Karpas-422 (cell line): ENCODE measurements at places on chromosomes 2 and 18. TPM values are rescaled to one million over a fixed set of nuclear protein-coding genes. Genes with fewer than 3 reads are reported as not detected.

Gene IHH
- not detected in 2 replicates for total RNA-seq

DNA sequence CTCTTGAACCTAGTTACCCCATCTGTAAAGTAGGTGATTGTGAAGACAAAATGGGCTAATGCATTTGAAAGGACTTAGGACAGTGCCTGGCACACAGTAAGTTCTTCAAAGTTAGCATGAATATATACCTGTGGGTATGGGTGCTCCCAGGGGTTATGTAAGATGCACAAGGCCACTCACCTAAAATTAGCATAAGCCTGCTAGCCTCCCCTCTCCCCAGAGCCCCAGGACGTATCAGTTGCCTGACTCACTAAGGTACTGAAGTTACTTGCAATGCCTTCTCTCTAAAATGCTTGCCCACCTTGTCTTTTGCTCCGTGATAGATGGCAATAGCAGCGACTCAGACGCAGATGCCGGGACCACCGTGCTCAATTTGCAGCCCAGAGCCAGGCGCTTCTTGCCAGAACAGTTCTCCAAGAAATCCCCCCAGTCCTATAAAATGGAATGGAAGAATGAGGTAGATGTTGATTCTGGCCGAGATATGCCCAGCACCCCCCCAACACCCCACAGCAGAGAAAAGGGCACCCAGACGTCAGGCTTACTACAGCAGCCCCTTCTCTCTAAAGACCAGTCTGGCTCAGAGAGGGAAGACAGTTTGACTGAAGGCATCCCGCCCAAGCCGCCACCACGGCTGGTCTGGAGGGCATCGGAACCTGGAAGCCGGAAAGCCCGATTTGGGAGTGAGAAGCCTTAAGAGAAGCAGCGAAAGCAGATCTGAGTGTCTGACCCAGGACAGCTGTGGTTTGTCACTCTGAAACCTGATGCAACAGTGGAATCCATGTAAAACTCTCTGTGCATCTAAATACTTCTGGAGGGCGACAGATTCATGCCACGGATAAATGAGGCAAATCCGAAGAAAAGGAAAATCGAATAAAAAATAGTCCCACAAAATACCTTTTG, 53.8 kb upstream of the TMEM182 start:
- no peaks in the 10 kb centered on the region for H3K27me3 ChIP-seq
- no peak overlapping the region for H3K4me3 ChIP-seq
- H3K4me1 ChIP-seq: no peaks in the 10 kb centered on the region
- no peak for DNase-seq
- no peaks in the 10 kb centered on the region for H3K36me3 ChIP-seq
- no peak overlapping the region for H3K27ac ChIP-seq

DNA sequence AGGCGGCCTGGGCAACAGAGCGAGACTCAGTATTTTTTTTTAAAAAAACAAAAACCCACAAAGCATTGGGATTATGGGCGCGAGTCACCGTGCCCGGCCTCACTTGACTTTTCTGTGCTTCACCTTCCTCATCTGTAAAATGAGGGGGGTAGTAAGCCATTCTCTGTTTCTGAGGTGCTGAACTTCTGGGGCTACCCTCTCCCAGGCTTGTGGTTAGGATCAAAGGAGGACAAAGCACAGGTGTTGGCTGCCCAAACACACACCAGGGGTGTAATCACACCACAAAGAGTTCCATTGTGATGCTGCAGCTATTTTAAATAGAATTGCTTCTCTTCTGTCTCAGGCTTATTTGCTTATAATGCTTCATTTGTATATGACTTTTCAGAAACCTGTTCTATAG, 35.8 kb upstream of the INHBB start:
- peak overlapping the region; percentile 72 for H3K27ac ChIP-seq
- H3K4me3 ChIP-seq: peak overlapping the region; percentile 10; the same call in 1 of the 2 replicates
- H3K36me3 ChIP-seq: no peaks in the 10 kb centered on the region
- peaks cover 66% of the 10 kb centered on the region for H3K4me1 ChIP-seq

- H3K27me3 ChIP-seq: no peaks in the 10 kb centered on the region
- H3K36me3 ChIP-seq: peaks cover 24% of the 10 kb centered on the region; the same call in 1 of the 2 replicates
- peak overlapping the region; percentile 83 for H3K27ac ChIP-seq
- H3K4me1 ChIP-seq: peaks cover 49% of the 10 kb centered on the region
- no peak for DNase-seq
These were observed 46.3 kb downstream of the PTPN2 start for GRCh38 chr18:12837747-12838146.

DNA sequence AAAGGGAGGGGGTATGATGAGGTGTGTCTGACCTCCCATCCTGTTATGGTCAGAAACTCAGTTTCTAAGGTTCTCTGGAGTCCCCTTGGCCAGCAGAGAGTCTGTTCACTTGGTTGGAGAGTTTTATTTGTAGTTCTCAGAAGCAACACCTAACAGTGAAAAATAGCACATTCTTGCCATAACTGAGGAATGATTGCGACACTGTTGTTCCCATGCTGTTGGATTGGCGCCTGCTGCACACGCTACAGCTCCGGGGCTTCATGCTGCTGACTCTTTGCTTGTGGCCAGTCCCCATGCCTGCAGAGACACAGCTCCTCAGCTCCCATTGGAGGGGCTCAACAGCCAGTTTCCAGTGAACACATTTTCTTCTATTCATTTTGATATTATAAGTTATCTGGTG, 42.1 kb downstream of the TPGS2 start:
- no peak for DNase-seq
- H3K4me3 ChIP-seq: no peak overlapping the region
- H3K27me3 ChIP-seq: no peaks in the 10 kb centered on the region
- peaks cover 13% of the 10 kb centered on the region for H3K36me3 ChIP-seq
- H3K4me1 ChIP-seq: no peaks in the 10 kb centered on the region
